Stimulated activated CD4-positive, alpha-beta T cell treated with anti-CD3 and anti-CD28 coated beads, Interleukin-12 subunit alpha, Interleukin-12 subunit beta, amount 100 ng/mL, for 4 hours (primary cell): ENCODE measurements at places on chromosomes 7 and 10.

GRCh38 chr10:12697764-12698163 lies 303.7 kb downstream of the CCDC3 start:
- DNase-seq, result no peak

GRCh38 chr10:99357691-99358090 lies 28.5 kb downstream of the CNNM1 start:
- no peak for DNase-seq

GRCh38 chr10:83176901-83177300 lies 962.4 kb upstream of the GHITM start:
- no peak for DNase-seq

DNA sequence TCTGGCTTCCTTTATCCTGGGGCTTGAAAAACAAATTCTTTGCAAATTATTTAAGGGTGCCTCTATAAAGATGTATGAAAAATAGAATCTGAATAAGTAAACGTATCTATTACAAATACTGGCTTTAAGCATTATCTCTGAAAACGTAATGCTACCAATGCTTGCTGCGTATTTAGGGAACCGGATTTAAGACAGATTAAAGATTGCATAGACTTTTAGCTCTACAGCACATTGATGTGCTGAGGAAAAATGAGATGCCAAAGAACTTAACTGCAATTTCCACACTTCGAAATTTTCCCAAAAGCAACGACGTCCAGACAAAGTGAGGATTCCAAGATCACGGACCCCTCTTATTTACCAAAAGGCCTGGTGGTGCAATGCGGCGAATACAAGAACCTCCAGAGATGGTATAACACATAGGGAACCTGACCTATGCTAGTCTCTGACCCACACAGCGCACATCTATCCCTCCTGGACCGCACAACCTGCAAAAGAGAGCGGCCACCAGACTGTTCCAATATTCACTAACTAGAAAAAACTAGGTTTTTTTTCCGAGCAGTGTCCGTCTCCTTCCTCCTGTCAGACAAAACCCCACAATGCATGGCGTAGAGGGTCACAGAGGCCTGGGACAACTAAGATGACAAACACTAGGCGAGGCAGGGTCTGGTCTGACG lies 34.3 kb upstream of the PHF14 start:
- no peak for DNase-seq

- no peak for DNase-seq
Observed at GRCh38 chr7:42272793-42273665, 36.0 kb upstream of the GLI3 start.

- no peak for DNase-seq
Observed at GRCh38 chr10:103929381-103929921, 11.5 kb upstream of the STN1 start.

GRCh38 chr7:2437537-2438148 lies 34.2 kb downstream of the CHST12 start:
- no peak for DNase-seq

DNA sequence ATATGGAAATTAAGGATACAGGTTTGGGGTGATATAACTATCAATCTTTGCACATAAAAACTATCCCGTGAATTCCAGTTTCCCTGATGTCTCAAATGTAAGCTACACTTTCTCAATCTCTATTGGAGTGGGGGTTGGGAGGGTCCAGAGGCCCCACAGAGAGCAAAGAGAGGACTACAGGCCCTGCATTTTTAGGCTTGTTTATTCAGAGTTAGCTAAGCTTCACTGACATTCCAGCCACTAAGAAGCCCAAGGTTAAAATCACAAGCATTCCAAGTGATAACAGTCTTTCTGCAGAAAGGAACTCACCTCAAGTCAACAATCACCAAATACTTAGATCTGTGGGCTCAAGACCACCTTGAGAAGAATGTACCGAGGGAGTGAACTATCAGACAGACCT lies 31.6 kb upstream of the LAMB1 start:
- DNase-seq, result no peak

DNA sequence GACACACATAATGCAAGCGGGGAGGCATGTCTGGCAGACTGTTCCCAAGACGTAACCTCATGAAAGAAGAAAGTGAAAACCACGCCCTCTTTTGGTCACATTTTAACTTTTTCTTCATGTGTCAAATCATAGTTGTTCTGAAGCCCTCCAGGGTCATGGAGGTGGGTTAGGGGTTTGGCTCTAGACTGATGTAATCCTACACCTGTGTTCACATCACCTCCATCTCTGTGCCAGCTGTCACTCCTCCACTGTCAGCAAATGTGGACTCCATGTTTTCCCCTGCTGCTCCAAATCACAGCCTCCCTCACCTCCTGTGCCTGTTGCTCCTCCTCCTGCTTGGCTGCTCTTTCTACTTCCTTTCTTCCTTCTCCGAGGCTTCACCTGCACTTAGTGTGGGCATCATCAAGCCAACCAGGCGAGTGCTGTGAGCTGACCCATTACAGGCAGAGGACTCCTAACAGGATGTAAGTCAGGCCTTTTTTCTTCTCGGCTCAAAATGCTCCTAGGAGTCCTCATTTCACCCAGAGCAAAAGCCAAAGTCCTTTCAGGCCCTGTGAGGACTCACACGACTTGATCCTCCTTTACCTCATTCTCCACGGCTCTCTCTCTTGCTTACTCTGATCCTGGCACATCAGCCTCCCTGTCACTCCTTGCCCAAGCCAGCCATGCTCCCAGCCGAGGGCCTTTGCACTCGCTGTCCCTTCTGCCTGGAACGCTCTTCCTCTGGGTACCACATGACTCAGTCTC lies 66.4 kb upstream of the IFRD1 start:
- DNase-seq, result no peak

DNA sequence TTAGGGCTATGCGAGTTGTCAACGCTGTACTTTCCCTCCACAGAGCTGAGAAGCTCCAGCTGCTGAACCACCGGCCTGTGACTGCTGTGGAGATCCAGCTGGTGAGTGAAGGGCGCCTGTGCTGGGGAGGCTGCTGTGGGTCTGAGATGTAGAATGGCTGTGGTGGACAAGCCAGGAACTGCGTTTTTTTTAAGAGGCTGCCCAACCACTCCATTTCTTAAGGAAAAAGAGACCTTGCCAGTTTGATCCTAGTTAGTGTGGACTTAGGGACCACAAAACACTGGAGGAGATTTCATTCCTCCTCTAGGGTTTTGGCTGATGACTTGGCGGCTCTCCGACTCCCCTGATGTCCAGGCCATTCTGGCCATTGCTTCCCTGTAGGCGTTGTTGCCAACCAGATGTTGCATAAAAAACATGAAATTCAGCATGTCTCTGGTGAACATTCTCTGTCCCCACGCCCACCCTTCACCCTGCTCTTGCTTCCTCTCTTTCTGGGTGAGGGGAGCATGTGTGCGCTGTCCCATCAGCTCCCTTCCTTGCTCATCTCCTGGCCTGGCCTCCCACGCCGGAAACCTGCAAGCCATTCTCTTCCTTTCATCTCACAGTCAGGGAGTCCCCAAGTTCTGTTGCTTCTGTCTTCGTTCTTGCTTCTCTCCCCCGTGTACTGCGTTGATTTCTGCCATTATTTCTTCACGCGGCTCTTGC lies 30.9 kb downstream of the CRCP start:
- DNase-seq, result no peak

DNA sequence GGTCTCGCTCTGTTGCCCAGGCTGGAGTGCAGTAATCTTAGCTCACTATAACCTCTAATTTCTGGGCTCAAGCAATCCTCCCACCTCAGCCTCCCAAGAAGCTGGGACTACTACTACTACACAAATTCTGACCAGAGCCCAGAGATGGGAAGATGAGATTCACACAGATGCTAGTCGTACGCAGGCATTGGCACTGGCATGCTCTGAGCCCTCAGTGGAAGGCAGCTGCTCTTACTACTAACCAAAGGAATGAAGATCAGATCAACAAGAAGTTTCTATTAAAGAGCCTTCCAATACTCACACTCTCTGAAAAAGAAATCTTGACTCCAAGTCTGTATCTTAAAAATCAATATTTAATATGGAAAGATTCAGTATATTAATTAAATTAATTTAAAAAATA lies 10.7 kb downstream of the GDF2 start:
- no peak for DNase-seq

- DNase-seq, result no peak
Observed at GRCh38 chr10:109067031-109067430, 856.3 kb downstream of the XPNPEP1 start.

DNA sequence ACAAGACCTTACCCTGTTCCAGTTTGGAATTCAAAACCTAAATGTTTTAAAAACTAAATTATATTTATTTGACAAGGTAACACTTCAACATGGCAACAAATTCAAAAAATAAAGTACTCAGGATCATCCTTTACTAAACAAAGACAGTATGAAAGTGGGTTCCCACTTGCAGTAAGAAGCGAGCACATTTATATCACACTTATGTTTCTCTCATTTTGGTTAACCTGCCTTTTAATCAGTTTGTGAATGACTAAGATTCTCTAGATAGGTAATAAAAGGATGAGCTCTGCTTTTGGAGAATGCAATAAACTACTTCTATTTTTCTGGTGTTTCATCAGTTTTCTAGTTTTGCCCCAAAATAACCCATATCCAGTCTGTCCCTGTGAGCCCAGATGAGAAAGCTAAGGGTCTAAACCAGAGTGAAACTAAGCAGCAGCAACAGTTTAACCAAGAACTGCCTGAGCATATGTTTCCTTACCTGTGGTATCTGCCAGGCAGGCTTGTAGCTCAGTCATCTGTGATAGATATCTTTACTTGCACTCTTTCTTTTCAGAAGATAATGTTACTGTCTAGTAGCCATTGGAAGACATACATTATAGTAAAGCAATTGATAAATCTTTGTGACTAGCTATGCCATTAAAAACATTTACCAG lies 64.1 kb downstream of the ABLIM1 start:
- DNase-seq, result no peak

DNA sequence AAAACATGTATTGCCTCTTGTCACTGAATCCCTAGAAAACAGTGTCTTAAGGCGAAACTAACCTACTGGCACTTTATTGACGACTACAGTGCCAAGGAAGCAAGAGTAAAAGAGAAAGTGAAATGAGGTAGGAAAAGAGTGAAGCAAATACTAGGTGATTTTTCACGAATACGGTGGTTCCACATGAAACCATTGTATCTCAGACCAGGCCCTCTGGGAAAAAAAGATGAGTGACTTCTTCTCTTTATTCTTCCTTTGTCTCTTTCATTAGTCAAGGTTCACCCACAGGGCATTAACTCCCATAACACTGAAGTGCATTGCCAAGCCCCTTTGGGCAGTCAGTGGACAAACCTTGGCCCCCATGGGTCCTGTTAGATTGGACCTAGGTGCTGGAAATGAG lies 16.2 kb upstream of the MACC1 start:
- DNase-seq, result no peak

DNA sequence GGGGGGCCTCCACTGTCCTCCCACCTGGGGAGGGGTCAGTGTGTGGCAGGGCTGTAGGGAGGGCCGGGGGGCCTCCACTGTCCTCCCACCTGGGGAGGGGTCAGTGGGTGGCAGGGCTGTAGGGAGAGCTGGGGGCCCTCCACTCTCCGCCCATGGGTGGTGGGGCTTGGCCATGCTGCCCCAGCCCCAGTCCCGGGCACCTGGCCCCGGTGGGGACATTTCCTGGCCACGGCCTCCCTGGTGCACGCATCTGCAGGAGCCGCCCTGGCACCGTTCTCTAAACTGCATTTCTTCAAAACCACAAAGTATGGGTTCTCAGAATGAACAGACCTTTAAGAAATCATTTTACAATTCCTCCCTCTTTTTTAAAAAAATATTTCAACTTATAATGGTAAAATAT lies 89.3 kb upstream of the PDGFA start:
- no peak for DNase-seq

- DNase-seq, result no peak
Observed at GRCh38 chr10:47101807-47102206, 190.6 kb downstream of the PTPN20 start.

- no peak for DNase-seq
Observed at GRCh38 chr10:24872049-24872789, 80.2 kb downstream of the PRTFDC1 start.

DNA sequence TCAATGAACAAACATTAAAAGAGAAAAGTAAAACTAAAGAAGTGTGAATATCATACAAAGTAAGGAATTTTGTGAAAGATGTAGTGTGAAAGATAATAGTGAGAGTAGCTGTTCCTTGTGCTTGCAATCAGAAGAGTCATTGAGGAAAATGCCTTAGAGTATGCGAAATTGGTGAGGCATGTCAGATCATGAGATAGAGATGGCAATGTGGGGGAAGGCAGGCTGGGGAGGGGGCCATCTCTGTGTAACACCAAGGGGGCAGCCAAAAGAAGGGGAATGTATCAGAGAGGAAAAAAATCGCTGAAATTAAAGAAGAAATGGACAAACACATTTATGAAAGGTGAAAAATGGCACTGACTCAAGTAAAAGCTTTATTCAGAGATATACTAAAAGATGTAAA lies 19.6 kb upstream of the PRKAR2B start:
- DNase-seq, result no peak

DNA sequence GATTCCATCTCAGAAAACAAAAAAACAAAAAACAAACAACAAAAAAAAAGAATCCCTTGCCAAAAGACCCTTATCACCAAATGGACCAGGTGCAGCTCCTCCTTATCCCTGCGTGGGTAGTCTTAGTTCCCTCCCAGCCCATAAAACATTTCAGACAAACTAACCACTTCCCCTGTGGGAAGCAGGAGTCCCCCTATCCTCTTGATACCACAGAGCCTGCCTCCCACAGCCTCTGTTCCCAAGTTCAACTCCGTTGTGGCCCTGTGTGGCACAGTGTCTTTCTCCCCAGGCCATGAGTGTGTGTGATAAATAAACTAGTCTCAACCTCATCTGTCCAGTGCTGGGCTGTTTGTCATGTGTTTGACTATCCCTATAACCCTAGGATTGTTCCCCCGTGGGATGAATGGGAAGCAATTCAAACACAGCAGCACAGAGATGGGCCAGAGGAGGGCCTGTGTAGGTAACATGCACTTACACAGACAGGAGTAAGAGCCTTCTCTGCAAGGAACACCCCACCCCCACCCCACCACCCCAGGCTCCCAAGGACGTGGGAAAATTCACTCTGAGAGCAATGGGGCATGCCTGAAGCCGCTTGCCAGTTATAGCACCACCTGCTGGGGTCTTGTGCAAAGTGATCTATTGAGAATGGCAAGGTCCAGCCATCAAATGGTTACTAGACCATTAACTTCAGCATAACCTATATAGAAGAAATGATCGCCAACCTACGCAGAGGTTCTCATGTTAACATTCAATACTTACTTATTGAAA lies 147.1 kb upstream of the GHITM start:
- DNase-seq, result no peak

GRCh38 chr7:68394131-68394530 lies 1204.1 kb upstream of the AUTS2 start:
- no peak for DNase-seq

- no peak for DNase-seq
Observed at GRCh38 chr7:1448958-1449357, 10.3 kb downstream of the MICALL2 start.

DNA sequence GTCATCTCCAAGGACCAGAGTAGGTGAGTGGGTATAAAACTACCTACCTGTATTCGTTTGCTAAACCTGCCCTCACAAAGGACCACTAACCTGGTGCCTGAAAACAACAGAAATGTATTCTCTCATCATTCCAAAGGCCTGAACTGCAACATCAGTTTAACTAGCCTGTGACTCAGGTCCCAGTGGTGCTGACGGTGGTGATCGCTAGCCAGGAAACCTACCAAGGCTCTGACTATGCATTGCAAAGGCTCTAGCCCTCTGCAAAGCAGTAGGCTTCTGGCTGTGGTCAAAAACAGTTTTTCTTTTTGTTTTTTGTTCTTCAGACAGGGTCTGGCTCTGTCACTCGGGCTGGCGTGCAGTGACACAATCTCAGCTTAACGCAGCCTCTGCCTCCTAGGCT lies 107.5 kb downstream of the NPTX2 start:
- DNase-seq, result no peak
